Erythroblast (primary cell): ENCODE measurements at places on chromosomes 5 and 9.
A peak's percentile ranks its signal among the peaks of the same experiment; 100 is the strongest.

GRCh38 chr5:58245476-58245840 is 214.4 kb downstream of the PLK2 start:
- no peak for DNase-seq

- DNase-seq: peak; percentile 84
Observed at GRCh38 chr9:113581865-113582697, 118.6 kb downstream of the RGS3 start.

DNA sequence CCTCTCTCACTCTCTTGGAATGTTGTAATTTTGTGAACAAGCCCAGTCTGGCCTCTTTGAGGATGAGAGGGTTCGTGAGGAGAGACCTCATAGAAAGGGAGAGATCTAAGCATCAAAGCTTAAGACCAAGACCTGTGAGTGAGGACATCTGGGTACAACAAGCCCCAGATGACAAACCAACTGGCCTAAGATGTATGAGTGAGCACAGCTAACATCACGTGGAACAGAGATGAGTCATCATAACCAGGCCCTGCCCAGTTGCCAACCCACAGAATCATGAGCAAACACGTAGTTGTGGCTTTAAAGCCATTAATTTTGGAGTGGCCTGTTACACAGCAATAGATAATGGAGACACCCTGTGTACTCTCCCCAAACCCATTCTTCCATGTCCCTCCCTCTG is 439.1 kb upstream of the KIF2A start:
- DNase-seq: peak; percentile 68

DNA sequence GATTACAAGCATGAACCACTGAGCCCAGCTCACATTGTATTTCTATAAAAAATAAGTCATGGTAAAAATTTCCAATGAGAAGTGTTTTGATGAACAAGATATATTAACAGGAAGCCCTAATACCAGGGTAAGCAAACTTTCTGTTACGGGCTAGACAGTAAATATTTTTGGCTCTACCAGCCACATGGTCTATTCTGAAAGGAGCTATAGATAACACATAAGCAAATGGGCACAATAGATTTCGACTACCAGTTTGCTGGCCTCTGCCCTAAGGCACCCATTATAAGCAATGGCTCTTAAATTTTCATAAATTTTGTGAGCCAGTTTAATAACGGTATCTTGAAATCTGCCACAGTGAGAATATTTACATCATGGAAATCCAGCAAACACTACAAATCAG is 8.1 kb downstream of the UBQLN1 start:
- no peak for DNase-seq

- no peak for DNase-seq
Observed at GRCh38 chr5:172319708-172320441, 36.3 kb upstream of the UBTD2 start.

DNA sequence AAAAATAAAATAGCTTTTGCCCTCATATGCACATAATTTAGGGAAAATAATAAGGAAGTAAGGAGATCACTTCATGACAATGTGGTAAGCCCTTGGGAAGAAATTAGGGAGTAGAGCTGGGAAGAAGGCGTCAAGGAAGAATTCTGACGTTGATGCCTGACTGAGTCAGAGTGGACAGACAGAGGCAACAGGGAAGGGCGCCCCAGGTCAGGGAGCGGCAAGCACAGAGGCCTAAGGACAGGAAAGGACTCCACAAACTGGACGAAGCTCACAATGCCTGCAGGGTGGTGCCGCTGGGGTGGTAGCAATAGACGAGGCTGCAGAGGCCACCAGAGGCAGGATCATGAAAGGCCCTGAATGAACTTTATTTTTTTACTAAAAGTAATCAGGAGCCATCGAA is 7.6 kb downstream of the DRD1 start:
- DNase-seq: no peak
